IMR-90 (cell line): ENCODE measurements at places on chromosomes 2 and 18. TPM values are rescaled to one million over a fixed set of nuclear protein-coding genes. Genes with fewer than 3 reads are reported as not detected.

DNA sequence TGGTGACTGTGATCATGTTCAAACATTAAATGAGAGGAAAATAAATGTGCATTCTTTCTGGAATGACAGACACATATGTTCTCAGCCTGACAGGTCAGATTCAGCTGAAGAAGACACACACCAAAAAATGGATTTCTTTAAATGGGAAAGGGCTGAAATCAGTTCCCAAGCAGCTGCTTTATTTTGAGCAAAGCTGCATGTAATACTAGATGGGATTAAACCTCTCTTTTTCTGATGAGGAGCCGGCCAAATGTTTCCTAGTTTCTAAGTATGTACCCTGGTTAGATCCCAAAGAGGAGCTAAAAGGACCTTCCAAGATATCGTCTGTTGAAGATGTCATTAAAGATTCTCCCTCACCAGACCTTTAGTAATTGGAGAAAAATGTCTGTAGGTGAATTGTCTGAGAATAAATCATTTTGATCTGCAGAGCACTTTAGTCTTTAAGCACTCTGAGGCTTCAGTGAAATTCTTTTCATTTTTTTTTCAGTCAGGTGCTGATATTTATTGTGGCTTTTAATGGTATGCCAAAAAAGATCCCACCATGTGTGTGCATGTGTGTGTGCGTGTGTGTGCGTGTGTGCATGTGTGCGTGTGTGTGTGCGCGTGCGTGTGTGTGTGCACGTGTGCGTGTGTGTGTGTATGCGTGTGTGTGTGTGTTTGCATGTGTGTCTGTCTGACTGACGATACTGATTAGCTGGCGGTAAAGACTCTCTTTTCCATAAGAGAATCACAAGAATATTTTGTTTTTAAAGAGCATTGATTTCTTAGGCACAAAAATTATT lies 175.8 kb downstream of the IRS1 start:
- no peak for DNase-seq

GRCh38 chr2:39408351-39409136 lies 28.5 kb downstream of the MAP4K3 start:
- DNase-seq: no peak

DNA sequence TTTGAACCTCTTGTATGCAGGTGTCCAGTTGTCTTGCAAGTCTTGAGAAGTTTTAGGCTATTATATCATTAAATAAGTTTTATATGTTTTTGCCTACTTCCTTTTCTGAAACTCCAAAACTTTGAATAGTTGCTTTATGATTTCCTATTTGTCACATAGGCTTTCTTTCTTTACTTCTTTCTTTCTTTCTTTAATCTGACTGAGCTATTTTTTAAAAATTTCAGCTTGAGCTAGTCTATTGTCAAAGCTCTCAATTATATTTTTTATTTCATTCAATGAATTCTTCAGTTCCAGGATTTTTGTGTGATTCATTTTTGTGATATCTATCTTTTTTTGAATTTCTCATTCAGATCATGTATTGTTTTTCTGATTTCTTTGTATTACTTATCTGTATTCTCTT lies 102.1 kb upstream of the TMEM178A start:
- DNase-seq: no peak

DNA sequence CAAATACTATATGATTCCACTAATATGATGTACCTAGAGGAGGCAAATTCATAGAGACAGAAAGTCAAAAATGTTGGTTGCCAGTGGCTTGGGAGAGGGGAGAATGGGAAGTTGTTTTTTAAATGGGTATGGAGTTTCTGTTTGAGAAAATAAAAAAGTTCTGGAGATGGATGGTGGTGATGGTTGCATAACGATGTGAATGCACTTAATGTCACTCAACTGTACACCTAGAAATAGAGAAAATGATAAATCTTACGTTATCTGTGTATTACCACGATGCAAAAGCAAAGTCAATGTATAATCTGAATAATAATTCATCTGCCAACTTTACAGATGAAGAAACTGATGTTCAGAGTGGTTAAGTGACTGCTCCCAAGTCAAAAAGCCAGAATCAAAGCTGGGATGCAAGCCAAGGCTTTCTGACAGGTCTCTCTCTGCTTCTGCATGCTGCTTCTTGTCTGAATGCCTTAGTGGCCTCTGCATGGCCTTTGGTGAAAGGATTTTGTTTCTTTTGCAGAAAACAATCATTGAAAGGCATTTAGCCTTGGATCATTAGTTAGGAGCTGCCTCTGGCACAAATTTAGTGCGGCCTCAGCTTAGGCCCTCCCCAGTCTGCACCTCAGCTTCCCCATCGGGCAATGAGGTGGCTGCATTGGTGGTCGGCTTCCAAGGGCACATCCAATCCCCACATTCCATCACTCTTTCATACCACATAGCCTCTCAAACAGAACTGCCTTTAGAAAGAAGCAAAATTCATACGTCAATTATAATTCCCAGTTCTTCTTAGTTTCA lies 46.5 kb upstream of the MYCN start:
- no peak for DNase-seq

Gene CD207
- not detected in 2 replicates for total RNA-seq
